ENCODE measurements at places on chromosomes 13 and 19. TPM values are rescaled to one million over a fixed set of nuclear protein-coding genes. Genes with fewer than 3 reads are reported as not detected.

The ANKLE1 gene
- total RNA-seq: 0.90 TPM

The KLK14 gene
- not detected for total RNA-seq

The CNMD gene
- 2.0 TPM for total RNA-seq

The CEACAM16 gene
- total RNA-seq: 0.73 TPM

The NLRP9 gene
- total RNA-seq: not detected

DNA sequence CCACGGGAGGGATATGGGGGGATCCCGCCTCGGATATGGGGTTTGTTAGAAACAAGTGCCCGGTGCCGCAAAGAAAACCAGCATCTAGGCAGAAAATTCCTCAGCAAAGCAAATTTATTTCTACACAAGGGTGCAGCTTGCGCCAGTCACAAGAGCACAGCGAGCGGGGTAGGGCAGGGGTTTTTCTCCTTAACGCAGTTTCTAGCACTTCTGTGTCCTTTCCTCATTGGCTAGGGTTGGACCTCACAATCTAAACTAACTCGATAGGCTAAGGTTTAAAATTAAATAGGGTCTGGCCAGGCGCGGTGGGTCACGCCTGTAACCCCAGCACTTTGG lies 595 bp downstream of the ZNF440 start:
- H3K27me3 ChIP-seq: no peaks in the 10 kb centered on the region
- no peaks in the 10 kb centered on the region for H3K4me1 ChIP-seq
- H3K27ac ChIP-seq: peak overlapping the region; percentile 95
- H3K4me3 ChIP-seq: peak overlapping the region; percentile 71
- H3K36me3 ChIP-seq: no peaks in the 10 kb centered on the region
- DNase-seq: peak; percentile 50

DNA sequence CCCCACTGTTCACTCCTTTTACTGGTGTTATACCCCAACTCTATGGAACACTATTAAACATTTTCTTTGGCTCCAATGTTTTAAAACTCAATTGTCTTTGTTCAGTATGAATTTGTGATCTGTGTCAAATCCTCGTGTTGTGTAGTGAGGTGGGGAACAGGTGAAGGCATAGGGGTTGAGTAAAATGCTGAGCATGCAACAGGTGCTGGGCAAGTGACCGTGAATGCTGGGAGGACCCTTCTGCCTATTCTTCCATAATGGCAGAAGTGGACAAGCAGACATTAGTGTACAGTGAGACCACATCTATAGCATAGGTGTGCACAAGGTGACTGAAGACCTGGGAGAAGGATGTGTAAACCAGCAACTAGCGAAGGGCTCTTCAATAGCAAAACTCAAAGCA lies 1188.0 kb downstream of the UQCRFS1 start:
- DNase-seq: no peak
- no peaks in the 10 kb centered on the region for H3K4me1 ChIP-seq

- no peak overlapping the region for H3K4me3 ChIP-seq
- H3K4me1 ChIP-seq: peaks cover 15% of the 10 kb centered on the region
- H3K27me3 ChIP-seq: no peaks in the 10 kb centered on the region
These were observed 17.3 kb downstream of the MKNK2 start for GRCh38 chr19:2033825-2034159.

DNA sequence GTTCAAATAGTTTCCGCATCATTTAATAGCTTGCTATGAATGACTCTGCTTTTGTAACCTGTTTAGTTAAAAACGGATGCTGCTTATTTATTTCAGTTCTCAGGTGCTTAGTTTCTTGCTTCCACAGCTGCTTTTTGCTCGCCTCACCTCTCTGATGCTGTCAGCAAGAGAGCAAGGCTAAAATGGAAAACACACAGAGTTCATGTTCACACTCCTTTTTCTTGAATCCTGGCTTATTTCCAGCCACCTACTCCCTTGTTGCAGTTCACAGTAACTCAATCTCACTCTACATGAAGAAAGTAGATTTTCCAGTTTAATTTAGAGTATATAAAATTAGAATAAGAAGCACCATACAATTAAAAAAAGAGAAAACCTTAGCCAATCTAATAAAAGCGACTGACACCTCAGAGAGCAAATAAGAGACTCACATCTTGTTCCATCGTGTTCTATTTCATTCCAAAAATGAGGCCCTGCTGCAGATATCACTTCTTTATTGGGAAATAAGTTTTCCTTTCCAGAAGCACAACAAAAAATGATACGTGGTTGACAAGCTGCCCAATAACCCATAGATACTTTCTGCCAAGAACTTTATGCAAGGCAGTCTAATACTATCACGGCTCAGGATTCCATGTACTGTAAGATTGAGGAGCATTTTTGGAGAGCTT lies 326.1 kb upstream of the SLITRK1 start:
- no peaks in the 10 kb centered on the region for H3K4me1 ChIP-seq
- no peaks in the 10 kb centered on the region for H3K36me3 ChIP-seq
- H3K4me3 ChIP-seq: no peak overlapping the region
- DNase-seq: no peak
- H3K27ac ChIP-seq: no peak overlapping the region

DNA sequence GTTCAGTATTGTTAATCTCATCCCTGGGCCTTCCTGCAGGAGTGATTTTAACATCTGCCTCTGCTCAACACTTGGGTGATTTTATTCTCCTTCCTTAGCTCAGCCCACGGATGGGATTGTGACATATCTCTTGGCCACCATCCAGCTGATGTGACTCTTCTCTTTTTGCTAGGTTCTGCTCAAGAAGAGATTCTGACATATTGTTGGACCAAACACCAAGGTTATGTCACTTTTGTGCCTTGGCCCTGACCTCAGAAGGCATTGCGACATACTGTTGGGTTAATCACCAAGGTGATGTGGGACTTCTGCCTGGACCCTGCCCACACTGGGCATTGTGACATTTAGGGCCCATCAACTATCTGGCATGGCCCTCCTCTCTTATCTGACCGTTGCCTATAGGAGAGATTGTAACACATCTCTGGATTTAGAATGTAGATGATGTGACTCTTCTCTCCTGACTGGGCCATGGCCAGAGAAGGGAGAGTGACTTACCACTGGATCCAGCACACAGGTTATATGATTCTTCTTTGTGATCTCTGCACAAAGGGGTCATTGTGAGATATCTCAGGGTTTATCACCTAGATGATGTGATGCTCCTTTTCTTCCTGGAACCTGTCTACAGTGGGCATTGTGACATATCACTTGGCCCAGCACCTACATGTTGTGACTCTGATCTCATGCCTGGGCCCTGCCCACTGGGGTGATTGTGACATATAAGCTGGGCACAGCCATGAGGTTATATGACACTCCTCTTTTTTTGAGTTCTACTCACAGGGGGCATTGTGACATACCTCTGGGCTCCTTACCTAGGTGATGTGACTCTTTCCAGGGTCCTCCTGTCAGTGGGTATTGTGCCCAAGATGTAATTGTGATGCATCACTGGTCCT lies 88.8 kb downstream of the ZNF429 start:
- H3K36me3 ChIP-seq: no peaks in the 10 kb centered on the region
- no peak overlapping the region for H3K4me3 ChIP-seq
- no peaks in the 10 kb centered on the region for H3K27me3 ChIP-seq
- H3K4me1 ChIP-seq: no peaks in the 10 kb centered on the region
- H3K27ac ChIP-seq: no peak overlapping the region

DNA sequence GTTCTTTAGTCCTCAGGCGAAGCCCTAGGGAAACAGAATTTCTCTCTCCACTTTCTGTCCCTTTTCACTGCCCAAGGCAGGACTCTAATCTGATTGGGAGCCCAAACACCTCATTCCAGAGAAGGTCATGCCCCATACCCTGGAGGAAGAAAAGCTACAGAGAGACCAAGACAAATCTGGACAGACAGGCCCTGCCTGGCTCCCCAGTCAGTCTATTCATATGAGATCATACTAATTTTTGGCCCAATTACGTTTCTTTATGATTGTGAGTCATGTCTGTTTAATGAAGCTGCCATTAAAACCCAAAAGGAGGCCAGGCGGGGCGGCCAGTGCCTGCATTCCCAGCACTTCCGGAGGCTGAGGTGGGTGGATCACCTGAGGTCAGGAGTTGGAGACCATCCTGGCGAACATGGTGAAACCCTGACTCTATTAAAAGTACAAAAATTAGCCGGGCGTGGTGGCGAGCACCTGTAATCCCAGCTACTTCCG lies 3.3 kb upstream of the AP3D1 start:
- peak overlapping the region; percentile 42 for H3K27ac ChIP-seq
- DNase-seq: peak; percentile 10
- H3K4me3 ChIP-seq: no peak overlapping the region
- H3K27me3 ChIP-seq: no peaks in the 10 kb centered on the region
- peaks cover 7% of the 10 kb centered on the region for H3K4me1 ChIP-seq

GRCh38 chr19:58571575-58571947 lies 1.6 kb downstream of the MZF1 start:
- no peaks in the 10 kb centered on the region for H3K36me3 ChIP-seq
- DNase-seq: peak; percentile 2
- H3K27me3 ChIP-seq: no peaks in the 10 kb centered on the region
- H3K27ac ChIP-seq: no peak overlapping the region
- H3K4me1 ChIP-seq: peaks cover 9% of the 10 kb centered on the region

DNA sequence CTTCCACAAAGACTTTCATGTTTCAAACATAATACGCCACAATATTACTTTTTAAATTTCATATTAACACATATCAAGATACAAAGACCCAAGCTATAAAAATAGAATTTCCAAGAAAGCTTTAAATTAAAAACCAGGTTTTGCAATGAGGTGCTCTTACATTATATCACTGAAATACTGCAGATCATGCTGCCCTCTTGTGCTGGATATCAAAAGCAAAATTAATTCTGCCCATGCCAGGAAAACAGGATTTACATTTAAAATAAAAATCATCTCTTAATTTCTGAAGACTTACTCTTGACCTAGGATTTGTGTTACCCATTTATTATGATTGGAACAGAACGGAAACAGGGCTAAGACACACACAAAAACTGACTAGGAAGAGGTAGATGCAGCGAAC lies 145.0 kb downstream of the ABCC4 start:
- no peak for DNase-seq
- H3K4me3 ChIP-seq: no peak overlapping the region
- no peaks in the 10 kb centered on the region for H3K36me3 ChIP-seq
- H3K27ac ChIP-seq: no peak overlapping the region
